ENCODE measurements at places on chromosomes 2 and 18.

GRCh38 chr18:49658823-49659404 is 97.1 kb downstream of the LIPG start:
- no peak for DNase-seq

- DNase-seq = no peak
Measured at GRCh38 chr2:239522002-239522739, 121.4 kb upstream of the HDAC4 start.

- no peak for DNase-seq
Measured at GRCh38 chr2:98948956-98949739, 13.1 kb upstream of the CRACDL start.

DNA sequence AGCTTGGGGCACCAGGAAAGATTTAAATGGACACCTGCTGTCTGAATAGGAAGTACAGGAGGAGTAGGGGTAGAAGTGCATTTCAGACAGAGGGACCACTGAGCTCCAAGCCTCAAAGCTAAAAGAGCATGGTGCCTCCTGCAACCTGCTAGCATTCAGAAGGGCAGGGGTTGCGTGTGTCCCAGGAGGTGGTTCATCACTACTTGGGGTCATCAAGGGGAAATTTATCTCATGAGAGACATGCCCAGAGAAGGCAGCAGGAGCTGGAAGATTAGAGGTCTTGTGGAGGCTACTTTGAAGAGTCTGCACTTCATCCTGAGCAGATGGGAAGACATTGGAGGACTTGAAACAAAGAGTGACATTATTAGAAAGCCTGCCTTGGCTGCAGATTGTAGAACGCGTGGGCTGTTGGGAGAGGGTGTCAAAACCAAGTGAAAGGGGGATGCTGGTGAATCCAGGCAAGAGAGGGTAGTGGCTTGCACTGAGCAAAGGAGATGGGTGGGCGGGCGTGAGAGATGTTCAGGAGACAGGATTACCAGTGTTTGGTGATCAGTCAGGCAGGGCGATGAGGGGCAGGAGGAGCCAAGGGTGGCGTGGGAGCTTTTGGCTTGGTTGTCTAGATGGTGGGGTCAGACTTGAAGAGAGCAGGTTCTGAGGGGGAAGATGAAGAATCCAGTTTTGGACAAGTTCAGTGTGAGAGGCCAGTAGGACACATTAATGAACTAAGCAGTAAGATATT is 154.0 kb downstream of the DYSF start:
- DNase-seq = no peak

DNA sequence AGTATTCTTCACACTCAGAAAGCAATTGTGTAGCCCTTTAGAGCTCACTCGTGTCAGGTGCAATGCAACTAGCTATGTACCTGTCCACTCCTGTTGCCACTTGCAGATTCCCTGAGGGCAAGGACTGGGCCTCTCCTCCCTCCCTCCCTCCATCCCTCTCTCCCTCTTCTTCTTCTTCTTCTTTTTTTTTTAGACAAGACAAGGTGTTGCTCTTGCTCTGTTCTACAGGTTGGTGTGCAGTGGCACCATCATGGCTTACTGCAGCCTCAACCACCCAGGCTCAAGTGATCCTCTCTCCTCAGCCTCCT is 119.7 kb downstream of the ACKR3 start:
- no peak for DNase-seq

- DNase-seq = no peak
Measured at GRCh38 chr2:45586600-45586999, 24.5 kb downstream of the SRBD1 start.

DNA sequence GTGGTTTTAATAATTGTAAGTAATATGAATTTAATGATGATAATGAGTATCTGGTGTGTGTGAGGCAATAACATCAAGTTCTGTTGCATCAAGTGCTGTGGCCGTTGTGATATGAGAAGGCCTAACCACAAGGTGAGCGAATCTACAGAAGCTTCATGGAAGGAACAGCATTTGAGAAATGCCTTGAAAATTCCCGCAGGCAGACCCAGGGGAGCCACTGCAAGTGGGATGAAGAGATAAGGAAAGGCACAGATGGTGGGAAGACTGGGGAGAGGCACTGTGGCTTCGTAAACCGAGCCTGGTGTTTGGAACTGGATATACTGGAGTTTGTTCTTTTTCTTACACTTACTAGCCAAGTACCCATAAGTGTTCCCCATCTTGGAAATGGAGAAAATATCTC is 357.5 kb downstream of the PTPRM start:
- no peak for DNase-seq

DNA sequence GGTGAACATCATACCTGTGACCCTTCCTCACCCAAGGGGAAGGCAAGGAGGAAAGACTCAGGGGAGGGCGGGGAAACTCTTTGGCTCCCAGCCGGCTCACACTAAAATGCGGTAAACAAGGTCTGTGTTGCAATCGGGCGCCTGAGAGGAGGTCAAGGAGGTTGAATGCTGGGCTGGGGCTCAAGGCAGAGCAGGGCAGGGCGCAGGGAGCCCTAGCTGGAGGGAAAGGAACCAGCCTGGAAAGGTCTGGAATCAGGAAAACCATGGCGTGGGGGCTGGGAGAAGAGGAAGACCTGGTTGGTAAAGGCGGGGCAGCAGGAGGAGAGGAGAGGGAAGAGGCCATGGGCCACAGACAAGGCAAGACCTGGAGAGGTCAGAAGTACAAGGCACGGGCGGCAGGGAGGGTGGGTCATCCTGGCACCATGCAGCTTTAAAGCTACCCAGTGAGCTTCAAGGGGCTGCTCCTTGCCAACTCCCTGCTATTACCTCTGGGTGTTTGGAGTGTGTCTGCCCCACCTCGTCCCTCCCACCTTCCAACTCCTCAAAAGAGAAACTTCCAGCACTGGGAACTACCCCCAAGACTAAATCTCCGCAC is 4.8 kb upstream of the TMEM37 start:
- DNase-seq = no peak

DNA sequence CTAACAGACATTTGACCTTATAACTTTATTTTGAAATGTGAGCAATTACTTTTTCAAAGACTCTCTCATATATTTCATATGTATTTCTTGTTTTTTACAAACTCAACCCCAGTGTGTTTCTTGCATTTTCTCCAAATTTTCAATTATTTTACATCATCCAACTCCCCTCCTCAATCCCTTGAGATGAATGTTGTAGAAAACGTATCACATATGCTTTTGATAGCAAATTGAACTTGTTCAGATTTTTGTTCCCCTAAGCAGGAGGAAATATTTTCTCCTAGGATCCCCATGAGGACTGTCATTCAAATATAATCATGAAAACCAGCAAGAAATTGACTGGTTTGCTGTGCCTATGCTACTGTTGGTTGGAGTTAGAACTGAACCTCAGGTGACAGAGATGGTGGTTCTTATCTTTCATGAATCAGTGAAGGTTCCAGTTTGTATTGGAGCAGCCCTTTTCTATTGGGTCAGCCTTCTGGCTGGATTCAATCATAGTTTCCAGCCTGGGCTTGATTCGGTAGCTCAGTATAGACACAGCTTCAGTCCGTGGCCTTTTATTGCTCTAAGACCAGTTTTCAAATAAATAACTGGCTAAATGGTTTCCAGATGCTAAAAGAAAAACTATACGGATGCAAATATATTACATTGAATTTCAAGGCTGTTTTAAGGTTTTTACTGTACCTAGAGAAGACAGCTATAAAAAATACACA is 591.0 kb downstream of the EPHA4 start:
- no peak for DNase-seq

DNA sequence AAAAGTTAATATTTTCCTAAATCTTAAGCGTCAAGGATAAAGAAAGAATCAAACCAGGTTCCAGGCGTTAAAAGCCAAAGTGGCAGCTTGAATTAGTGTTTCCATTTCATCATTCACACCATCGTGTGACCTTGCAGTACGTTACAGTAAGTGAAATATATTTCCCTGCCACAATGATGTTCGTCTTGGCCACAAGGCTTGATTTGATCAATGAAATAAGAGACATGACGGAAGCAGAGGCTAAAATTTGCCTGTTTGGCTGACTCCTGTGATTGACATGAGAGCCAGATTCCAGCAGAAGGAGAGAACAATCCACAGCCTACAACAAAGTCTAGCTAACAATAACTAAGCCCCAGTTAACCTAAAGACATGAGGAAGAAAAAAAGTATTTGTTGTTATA is 62.0 kb downstream of the ASXL2 start:
- no peak for DNase-seq

DNA sequence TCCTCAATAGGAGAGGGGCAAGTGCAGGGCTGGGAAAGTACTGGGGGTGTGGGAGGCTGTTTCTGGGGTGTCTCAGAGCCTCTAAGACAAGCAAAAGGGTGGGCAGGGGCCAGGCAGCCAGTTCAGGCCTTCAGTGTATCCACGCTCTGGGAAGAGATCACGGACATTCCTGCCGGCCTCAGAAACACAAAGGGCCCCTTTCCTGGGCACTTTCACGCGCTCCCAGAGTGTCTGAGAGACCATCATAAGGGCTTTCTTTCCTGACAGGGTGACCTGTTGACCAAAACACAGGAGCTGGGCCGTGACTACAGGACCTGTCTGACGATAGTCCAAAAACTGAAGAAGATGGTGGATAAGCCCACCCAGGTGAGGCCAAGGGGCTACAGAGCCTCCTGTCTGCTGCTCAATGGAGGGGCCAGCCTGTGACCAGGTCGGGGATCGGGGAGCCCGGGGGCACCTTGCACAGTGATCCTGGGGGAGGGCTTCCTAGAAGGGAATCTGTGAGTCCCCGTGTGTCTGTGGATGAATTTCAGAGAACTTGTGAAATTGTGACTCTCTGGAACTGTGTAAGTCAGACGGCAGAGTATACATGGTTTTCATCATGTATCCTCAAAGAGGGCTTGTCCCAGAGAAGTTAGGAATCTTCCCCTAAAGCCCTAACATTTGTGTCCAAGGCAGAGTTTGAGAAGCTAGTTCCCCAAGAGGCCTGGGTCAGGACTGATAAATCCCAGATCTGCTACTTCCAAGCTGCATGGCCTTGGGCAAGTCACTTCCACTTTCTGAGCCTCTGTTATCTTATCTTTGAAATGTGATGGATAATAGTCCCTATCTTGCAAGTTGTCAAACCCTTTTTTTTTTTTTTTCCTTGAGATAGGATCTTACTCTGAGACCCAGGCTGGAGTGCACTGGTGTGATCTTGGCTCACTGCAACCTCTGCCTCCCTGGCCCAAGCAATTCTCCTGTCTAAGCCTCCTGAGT is 1.8 kb downstream of the GNLY start:
- no peak for DNase-seq

DNA sequence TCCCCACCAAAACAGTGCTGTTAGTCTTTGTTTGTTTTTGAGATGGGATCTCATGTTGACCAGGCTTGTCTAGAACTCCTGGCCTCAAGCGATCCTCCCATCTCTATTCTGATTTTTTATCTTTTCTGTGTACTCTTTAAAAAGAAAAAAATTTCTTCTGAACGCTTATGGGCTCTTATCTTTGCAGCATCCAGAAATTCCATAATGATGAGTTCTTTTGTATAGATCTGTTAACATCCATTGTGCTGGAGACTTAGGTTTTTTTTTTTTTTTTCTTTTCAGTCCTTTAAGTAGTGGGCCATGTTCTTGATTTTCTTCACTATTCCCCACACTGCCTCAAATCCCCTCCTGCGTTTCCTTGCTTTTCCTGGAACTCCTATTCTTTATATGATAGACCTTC is 31.0 kb downstream of the RBBP8 start:
- no peak for DNase-seq

- DNase-seq = no peak
Measured at GRCh38 chr2:156191527-156191926, 141.0 kb downstream of the NR4A2 start.

- DNase-seq = no peak
Measured at GRCh38 chr18:47881752-47882455, 48.6 kb downstream of the SMAD2 start.

DNA sequence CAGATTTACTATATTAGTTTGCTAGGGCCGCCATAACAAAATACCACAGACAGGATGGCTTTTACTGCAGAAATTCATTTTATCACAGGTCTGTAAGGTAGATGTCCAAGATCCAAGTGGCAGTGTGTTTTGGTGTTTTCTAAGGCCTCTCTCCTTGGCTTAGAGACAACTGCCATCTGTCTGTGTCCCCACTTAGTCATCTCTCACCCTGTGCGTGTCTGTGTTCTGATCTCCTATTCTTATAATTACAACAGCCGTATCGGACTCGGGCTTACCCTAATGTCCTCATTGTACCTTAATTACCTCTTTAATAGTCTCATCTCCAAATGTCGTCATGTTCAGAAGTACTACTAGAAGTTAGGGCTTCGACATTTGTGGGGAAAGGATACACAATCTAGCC is 362.3 kb upstream of the CDH19 start:
- no peak for DNase-seq

DNA sequence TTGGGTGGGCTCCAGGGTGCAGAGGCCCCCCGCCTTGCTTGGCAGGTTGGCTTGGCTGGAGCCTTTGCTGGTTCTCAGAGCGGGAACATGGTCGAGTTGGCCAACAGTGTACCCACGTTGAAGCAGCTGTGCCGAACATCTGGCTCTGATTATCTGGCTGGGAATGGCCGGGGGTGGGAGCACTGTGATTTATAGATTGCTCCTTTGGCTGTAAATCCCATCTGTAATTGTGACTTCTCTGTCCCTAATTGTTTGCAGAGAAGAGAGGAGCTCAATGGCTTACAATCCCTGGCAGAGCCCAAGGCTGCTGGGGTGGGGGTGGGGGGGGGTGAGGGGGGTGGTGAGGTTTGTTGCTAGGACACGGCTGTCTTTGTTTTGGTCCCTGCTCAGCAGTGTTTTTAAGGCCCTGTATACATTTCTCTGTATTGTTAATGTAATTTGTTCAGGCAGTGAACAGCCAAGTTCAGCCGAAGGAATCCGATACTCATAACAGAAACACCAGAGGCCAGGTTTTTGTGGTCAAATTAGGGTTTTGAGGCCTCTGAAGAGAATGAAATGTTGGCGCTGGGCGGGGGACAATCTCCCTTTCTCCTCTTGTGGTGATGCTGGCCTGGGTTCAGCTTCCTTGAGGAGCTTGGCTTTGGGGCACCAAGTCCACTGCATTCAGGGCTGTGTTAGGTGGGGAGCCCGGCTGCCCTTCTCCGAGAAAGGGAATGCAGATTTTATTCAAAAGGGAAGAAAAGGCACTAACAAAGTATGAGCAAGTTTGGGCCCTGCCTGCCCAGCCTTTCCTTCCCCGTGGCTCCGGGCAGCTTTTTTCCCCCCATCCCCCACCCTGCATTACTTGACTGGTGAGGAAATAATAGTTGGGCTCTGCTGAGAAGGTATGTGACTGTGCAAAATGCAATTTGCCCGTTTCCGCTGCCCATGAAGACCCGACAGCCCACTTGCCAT is 82.5 kb downstream of the TCF7L1 start:
- no peak for DNase-seq

- no peak for DNase-seq
Measured at GRCh38 chr2:200950378-200950777, 13.1 kb downstream of the ORC2 start.

All from stimulated activated CD4-positive, alpha-beta T cell treated with anti-CD3 and anti-CD28 coated beads, Interleukin-1b, Interleukin-23, amount 100 ng/mL, for 1 hour (primary cell).